ENCODE measurements at places on chromosomes 11 and 22.

GRCh38 chr11:113992459-113993110 lies 17.7 kb downstream of the HTR3A start:
- DNase-seq: peak; percentile 55

GRCh38 chr11:127574478-127574877 lies 573.9 kb upstream of the KIRREL3 start:
- DNase-seq: no peak

DNA sequence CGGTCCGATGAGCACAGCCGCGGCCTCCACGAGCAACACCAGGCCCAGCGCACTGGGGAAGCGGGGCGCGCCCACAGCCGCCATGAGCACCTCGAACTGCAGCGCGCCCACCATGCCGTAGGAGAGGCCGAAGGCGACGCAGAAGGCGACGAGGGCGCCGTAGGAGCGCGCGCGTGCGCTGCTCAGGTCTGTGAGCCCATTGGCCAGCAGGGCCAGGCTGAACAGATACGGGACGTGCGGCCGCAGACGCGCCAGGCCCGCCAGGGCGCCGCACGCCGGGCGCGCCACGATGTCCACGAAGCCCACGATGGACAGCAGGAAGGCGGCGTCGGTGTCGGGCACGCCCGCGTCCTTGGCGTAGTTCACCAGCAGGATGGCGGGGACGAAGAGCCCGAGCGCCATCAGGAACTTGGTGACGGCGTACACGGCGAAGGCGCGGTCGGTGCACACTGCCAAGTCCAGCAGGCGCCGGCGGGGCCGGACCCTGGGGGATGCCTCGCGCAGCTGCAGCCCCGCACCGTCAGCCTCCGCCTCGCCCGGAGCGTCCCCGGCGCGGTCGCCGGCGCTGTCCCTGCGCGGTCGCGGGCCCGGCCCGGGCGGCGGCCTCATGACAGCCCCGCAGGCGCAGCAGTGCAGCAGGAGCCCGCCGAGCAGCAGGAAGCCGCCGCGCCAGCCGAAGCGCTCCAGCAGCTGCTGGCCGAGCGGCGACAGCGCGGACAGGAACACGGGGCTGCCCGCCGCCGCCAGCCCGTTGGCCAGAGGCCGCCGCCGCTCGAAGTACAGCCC lies 2.9 kb downstream of the SLC16A8 start:
- no peak for DNase-seq

- DNase-seq: no peak
Measured at GRCh38 chr11:57275582-57275981, 38.5 kb upstream of the APLNR start.

DNA sequence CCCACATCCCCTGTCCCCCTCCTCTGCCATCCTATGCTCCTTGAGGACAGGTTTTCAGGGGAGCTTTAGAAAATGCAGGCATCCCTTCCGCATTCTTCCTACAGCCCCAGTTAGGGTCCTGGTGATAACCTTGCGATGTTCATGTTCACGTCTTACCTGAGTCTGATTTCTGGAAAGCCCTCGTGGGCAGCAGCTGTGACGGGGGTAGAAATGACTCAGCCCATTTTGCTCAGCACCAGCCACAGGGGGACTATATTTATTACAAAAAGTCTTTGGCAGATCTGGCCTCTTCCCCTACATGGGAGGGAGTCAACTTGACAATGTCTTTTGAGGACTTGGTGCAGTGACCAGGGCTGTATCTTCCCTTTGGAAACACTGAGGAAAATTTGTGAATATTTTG lies 12.3 kb downstream of the PKNOX2 start:
- DNase-seq: no peak

DNA sequence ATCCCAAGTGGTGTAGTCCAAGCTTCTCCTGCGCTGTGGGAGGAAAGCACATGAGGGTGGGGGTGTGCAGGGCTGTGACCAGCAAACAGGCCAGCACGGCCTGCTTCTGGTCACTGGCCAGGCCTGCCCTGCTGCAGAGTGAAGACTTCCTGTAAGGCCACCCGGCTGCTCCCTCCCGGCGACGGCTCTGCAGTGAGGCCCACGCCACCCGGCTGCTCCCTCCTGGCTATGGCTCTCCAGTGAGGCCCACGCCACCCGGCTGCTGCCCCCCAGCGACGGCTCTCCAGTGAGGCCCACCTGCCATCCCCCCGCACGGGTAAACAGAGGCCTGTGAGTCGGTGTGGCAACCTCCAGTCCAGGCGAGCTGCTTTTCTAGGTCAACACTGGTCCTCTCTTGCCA lies 31.4 kb upstream of the BRSK2 start:
- no peak for DNase-seq

GRCh38 chr22:45597460-45598192 lies 74.0 kb upstream of the ATXN10 start:
- DNase-seq: no peak

GRCh38 chr11:113016905-113017304 lies 55.7 kb downstream of the NCAM1 start:
- DNase-seq: no peak

DNA sequence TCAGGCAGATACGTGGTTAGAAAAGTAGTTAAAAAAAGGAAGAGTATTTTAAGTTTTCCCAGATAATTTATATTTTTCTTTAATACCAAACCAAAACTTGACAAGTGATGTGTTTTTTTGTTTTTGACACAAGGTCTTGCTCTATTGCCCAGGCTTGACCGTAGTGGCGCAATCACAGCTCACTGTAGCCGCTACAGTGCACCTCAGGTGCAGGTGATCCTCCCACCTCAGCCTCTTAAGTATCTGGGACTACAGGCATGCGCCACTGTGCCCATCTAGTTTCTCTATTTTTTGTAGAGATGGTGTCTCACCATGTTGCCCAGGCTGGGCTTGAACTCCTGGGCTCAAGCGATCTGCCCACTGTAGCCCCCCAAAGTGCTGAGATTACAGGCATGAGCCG lies 92.5 kb downstream of the MTMR3 start:
- no peak for DNase-seq

DNA sequence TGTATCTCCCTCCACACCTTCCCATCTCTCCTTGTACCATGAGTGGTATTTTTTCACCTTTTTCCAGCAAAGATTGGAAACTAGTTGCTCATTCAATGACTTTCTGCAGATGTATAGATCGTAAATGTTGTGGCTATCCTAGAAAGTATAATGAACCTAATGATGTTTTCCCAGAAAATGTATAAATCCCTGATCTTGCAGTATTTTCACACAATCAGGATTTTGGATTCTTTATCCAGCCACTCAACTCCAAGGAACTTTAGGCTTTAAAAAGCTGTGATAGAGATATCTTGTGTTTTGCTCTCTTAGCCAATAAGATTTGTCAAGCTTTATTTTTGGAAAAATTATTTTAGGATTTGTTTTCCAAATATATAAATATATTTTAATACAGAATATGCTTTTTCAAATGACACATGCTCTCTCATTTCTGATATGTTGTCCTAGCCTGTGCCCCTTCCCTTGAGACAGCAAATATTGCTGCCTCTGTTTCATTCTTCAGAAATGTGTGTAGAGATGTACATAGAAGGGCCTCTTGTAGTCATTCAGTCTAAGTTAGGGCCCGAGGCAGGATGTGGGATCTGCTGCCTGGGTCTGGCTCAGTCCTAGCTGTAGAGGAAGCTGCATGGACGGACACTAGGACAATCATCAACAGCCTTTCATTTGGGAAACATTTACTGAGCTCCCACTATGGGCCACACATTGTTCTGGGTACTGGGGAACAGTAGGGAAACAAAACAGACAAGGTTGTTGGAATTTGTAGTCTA lies 62.4 kb downstream of the NAV2 start:
- no peak for DNase-seq

DNA sequence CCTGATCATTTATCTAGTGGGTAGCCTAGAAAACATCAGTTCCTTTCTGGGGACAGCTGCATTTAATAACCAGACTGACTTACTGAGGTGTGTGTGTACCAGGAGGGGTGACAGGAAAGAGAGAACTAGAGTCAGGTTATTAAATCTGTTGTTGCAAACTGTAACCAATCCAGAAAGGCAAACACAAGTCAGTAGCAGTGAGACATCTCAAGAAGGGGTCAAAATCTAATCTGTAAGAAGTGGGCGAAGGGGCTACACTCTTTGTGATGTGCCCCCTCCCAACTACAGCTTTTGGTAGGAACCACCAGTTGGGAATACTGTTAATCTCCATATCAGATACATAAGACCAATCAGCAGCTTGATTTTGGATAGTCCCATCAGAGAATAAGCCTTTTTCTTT lies 26.3 kb downstream of the CUL5 start:
- DNase-seq: no peak

DNA sequence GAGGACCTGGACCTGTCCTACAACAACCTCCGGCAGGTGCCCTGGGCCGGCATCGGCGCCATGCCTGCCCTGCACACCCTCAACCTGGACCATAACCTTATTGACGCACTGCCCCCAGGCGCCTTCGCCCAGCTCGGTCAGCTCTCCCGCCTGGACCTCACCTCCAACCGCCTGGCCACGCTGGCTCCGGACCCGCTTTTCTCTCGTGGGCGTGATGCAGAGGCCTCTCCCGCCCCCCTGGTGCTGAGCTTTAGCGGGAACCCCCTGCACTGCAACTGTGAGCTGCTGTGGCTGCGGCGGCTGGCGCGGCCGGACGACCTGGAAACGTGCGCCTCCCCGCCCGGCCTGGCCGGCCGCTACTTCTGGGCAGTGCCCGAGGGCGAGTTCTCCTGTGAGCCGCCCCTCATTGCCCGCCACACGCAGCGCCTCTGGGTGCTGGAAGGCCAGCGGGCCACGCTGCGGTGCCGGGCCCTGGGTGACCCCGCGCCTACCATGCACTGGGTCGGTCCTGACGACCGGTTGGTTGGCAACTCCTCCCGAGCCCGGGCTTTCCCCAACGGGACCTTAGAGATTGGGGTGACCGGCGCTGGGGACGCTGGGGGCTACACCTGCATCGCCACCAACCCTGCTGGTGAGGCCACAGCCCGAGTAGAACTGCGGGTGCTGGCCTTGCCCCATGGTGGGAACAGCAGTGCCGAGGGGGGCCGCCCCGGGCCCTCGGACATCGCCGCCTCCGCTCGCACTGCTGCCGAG lies 1.5 kb downstream of the LRFN4 start:
- DNase-seq: no peak

- DNase-seq: no peak
Measured at GRCh38 chr11:97937501-97937900, 1083.2 kb upstream of the CNTN5 start.

DNA sequence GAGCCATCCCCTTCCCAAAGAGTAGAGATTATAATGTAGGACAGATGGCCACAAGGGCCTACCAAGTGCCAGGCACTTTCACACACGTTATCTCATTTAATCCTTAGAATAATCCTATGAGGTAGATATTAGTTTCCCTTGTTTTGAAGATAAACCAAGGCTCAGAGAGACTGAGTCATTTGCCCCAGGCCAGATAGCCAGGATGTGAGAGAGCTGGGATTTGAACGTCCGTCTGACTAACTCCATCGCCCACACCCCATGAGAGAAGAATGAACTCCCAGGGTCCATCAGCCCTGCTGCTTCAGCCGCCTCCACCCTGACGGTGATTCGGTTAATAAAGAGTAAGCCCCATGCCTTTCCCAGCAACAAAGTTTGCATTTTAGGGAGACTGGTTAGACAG lies 10.7 kb downstream of the PRG3 start:
- DNase-seq: no peak

- no peak for DNase-seq
Measured at GRCh38 chr11:62892077-62892922, 11.6 kb downstream of the SLC3A2 start.

- DNase-seq: no peak
Measured at GRCh38 chr11:1197431-1197885, 25.4 kb upstream of the MUC5B start.

DNA sequence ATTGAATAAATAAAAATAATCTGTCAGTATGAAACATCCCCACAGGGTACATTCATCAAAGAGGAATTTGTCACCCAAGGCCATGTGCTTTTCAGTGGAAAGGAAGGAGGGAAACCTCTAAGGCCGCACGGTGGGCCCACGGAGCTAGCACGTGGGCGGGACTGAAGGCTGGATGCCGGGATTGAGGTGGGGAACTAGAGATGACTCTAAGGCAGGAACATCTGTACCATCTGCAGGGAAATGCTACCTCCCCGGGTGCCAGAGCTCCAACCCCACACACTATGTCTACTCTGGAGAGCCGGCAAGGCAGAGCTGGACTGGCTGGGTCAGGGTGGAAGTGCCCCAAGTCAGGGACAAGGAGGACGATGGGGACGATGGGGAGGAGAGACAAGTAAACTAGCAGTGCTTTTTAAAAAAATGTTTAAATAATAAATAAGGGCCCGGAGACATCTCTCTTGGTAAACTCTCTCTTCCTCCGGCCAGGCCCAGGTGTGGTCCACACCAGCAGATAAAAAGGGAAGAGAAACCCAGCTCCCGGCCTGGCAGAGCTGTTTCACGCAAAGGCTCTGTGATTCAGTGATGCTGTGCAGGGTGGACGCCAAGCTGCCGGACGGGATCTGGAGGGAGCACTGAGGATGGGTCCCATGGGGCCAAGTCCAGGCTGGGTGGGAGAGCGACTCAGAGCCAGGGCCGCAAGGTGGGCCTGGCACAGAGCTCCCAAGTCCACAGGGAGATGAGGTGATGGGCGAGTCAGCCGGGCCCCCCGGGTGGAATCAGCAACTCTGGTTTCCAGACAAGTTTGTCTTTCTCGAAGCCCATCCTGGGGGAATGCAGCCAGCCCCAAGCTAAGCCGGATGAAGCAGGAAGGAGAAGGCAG lies 5.8 kb downstream of the LIF start:
- no peak for DNase-seq

- DNase-seq: no peak
Measured at GRCh38 chr11:108144615-108145014, 23.2 kb downstream of the ACAT1 start.

DNA sequence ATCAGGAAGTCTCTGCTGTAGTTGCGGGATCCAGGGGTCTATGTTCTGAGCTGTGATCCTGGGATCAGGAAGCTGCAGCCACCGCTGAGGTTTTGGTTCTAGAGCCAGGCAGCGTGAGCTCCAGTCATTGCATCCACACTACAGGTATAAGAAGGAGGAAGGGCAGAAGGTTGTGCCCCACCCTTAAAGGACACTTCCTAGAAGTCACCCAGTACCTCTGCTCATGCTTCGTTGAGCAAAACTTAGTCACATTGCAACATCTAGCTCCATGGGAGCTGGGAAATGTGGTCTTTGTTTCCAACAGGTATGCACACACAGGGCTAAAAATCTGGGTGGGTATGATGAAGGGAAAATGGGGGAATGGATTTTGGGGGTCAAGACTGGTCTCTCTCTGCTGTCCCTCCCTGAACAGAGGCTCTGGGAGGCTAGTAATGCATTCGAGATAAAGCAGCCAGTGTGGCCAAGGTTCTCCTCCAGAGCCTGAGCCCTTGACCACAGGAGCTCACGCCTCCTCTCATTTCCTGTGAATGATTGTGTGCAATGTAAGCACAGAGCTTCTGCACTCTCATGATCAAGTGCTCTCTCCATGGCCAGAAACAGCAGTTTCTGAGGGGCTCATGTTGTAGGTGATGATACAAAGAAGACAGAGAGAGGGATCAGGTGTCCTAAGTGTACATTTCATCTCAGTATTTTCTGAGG lies 86.8 kb upstream of the OR4B1 start:
- DNase-seq: no peak

GRCh38 chr11:63404161-63404935 lies 34.8 kb downstream of the SLC22A9 start:
- DNase-seq: no peak

DNA sequence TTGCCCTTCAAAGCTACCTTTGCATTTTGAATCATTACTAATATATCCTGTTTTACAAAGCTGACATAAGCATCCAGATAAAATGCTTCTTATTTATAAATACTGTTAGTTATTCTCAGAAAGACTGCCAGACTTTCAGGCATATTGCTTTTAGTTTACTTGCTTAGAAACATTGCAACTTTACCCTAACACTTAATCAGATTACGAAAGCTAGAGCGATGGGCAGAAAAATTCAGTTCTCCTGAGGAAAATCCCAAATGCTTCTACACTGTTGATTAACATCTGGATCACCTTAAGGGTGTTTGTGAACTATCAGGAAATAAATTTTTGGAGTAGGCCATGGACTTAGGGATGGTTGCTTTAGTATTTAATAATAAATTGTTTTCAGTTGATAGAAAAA lies 289.7 kb upstream of the MPPED2 start:
- no peak for DNase-seq
